ENCODE measurements at places on chromosomes 4 and X.

GRCh38 chrX:106437407-106437806 lies 174.4 kb upstream of the RADX start:
- no peak for DNase-seq

- DNase-seq, result no peak
These were observed 6.7 kb upstream of the NXF3 start for GRCh38 chrX:103099691-103100090.

GRCh38 chr4:154184238-154184637 lies 307.4 kb downstream of the DCHS2 start:
- no peak for DNase-seq

DNA sequence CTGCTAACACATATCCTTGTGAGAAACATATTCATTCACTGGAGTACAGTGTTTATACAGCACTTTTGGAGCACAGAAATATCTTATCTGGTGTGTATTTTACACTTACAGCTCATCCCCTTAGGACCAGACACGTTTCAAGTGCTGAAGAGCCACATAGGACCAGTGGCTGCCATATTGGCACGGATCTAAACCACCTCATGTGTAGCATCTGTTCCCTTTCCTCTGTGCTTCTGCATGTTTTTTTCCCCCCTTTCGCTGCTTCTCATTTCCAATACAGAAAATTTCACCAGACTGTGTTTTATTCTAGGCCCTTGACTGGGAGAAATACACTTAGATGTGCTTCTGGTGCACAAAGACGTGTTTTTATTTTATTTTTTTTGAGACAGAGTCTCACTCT lies 69.7 kb upstream of the RBMX start:
- no peak for DNase-seq

DNA sequence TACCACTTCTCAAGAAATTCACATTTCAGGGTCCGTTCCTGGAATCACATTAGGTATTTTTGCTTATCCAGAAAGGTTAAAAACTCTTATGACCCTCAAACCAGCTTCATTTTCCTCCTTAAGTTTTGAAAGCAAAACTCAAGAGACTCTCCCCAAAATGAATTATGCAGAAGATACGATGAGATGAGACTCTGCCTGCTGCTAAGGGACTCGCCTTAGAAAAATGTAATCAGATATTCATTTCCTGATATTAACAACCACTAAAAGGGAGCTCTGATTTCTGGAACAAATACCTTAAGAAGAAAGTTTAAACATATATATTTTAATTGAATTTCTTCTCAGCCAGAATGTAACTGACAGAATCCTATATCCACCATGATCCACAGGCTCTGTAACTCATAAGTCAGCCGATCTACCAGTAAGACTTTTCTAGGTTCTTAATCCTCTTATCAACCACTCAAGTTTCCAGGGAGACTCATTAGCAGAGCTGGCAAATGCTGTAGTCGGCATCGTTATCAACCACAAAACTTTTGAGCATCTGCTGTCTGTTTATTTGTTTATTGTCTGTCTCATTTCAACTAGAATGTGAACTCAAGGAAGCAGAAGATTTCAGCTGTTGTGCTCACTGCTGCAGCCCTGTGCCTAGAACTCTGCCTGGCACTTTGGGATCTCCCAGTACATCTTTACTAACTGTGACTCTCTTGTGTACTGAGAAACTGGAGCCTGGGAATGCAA lies 112.5 kb downstream of the LDB2 start:
- no peak for DNase-seq

GRCh38 chrX:153708415-153708814 lies 15.8 kb downstream of the BCAP31 start:
- no peak for DNase-seq

All from skin of body (tissue), 3 donors.